ENCODE measurements at places on chromosomes 2 and 18. TPM values are rescaled to one million over a fixed set of nuclear protein-coding genes. Genes with fewer than 3 reads are reported as not detected.

DNA sequence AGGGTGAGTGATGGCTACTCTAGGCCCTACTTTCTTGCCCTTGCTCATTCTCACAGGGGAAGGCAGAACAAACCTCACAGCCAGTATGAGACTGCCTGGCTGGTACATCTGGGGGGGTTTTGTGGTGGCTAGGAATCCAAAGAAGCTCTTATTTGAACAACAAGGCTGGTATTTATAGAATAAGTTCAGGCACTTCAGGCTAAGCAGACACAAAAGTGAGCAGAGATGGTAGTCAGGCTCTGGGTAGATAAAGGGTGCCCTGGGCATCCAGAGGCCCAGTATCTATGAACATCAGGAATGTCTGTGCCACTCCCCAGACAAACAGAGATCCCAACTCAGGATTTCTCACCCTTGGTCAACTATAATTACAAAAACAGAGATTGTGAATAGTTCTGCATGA is 57.2 kb upstream of the RTN4 start:
- DNase-seq: no peak

- no peak for DNase-seq
These were observed 91.7 kb downstream of the GCA start for GRCh38 chr2:162435676-162436075.

FNDC4 gene
- total RNA-seq: 7.0 TPM

DNA sequence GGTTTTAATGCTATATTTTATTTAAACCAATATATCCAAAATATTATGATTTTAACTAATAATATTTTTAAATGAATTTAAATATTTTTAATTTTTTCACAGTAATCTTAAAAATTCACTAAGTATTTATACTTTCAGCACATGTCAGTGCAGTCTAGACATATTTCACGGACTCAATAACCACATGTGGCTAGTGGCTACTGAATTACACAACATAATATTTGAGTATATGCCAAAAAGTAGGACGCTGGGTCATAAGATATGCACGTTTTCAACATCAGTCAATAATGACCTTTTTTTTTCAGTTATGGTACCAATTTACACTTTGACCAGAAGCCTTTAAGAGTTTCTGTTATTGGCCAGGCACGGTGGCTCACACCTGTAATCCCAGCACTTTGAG is 117.7 kb downstream of the GFPT1 start:
- DNase-seq: no peak

DNA sequence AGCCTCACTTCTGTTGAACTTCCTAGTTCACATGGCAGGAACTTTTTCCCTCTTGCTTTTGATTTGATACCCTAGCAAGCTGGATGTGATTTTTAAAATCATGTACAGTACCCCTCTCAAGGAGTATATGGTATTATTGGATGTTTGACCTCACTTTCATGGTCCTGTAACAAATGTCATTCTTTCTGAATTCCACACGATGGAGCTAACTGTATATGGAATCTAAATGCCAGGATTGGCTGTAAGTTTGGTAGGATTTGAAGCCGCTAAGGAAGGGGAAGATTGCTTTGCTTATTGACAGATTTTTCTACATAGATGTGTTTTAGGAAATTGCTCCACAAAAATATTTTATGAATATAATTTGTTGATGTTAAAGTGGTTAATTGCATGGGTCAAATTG is 18.3 kb downstream of the MAIP1 start:
- no peak for DNase-seq

DNA sequence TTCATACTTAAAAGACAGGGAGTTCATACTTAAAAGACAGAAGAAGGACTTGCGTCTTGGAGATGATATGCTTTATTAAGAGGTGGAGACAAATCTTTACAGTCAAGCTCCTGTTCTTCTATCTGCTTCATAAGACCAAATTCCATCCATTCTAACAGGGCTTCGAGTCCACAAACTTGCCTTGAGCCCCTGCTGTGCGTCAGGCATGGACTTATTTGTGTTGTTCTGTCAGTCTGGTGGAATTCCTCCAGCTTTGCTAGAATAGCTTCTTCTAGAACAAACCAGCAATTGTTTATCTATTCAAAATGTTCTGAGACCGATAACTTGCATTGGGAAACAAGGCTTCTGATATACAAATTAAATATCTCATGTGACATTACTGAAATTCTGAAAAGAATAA is 73.9 kb upstream of the SOX11 start:
- no peak for DNase-seq

CCDC142 gene
- 35.8 TPM for total RNA-seq

- DNase-seq: peak; percentile 37
These were observed 40.0 kb upstream of the MCM6 start for GRCh38 chr2:135916207-135916606.

DNA sequence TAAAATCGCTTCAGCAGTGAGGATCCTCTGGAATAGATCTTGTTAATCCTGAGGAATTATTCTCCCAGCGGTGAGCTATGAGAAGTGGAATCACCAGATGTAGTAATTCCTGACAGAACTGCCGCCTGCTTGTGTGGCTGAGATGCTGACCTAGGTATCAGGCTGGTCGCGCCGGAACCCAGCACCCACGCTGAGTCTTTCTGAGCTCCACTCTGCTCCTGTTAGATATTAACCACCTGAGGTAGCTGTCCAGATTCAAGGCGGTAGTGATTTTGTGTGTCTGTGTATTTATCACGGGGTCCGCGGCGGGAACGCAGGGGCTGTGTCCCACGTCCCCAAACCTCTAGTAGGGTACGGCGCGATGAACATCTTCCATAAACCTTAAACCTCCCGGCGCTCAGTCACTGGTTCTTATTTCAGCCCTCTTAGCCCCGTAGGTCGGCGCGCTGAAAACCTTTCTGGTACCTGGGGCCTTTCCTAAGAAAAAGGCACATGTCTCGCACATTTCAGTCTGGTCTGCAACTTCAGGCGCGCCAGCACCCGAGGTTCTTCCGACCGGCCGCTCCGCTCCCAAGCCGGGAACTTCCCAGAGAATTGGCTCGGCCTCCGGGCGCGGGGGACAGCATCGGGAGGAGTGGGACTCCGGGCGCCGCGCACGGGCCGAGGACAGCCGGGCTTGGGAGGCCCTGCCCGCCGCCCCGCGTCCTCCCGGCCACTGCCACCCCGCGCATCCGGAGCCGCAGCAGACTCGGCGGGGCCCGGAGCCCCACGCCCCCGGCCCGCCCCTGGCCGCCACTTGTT is 542 bp upstream of the CNNM3 start:
- DNase-seq: no peak

GRCh38 chr2:78540255-78540654 is 485.2 kb upstream of the REG3G start:
- DNase-seq: no peak

DNA sequence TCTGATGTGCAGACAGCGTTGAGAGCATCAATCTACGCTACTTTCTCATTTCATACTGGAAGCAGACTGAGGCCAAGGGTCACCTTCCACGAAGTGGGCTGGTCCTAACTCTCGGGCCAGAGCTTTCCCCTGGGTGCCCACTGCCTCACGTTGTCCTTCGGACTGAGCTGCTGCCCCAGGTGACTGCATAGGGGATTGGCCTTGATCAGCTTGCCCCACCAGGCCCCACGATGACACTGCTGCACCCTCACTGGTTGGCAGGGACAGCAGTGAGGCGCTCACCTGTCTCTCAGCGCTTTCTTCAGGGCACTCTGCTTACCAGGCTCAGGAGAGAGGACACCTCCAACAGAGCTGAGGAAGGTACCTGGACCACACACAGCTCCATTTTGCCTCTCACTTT is 47.3 kb downstream of the CABLES1 start:
- no peak for DNase-seq

- peak; percentile 59 for DNase-seq
These were observed 10.4 kb downstream of the ERFE start for GRCh38 chr2:238169048-238169707.

CD8A gene
- 1.8 TPM for total RNA-seq

NTSR2 gene
- not detected for total RNA-seq

All from tibial nerve (tissue), 4 donors.